ENCODE measurements at places on chromosomes 3 and 15.

DNA sequence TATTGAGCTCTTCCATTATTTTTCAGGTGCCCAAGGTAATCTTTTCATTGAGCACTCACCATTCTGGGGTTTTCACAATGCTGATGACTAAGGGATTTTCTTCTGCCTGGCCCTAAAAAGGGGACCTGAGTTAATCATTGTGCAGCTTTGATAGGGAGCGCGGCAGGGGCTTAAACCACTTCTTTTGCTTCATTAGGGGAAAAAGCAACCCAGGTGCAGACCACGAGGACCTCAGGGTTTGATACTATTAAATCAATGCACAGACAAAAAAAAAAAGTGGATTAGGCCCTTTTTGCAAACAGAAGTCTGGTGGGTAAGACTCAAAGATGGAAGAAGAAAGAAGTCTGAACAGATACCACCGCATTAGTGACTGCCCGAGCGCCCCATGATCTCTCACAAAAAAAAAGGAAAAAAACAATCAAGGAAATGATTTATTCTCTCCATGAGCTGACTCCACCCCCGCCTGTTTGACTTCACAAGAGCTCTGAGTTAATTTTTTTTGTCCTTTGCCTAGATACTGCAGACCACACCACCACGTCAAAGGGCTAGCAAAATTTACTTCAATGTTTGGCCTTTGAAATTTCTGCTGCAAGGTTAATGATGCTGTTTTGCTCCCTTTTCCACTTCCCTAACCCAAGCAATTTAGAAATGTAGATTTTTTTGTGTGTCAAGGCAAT, 78.0 kb upstream of the FEZF2 start:
- no peak for DNase-seq

DNA sequence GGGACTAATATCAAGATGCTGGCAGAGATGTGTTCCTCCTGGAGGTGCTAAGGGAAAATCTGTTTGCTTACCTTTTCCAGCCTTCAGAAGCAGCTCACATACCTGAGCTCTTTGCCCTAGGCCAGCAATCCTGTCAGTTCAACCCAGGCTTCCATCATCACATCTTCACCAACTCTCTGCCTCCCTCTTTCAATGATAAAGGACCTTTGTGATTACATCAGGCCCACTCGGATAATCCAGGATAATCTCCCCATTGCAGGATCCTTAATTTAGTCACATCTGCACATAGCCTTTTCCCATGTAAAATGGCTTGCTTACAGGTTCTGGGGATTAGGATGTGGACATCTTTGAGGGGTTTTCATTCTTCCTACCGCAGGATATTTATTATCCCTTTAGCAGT, 58.3 kb downstream of the NSUN3 start:
- no peak for DNase-seq

DNA sequence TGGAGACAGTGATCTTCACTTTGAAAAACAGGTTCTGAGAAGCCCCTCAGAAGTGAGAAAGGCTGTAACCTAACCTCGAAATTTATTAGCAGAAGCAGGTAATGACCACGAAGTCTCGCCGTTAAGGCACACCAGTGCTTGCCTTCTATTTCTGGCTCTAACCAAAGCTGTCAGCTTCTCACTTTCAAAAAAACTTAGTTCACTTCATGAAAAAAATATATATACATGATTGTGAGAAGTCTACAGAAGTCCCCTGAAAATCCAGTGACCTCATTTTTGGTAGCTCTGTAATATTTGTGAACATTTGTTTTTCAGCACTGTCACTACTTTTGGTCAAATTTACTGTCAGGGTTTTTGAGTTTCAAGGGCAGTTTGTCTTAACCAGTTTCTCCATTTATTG, 19.1 kb upstream of the AKAP13 start:
- DNase-seq: no peak

DNA sequence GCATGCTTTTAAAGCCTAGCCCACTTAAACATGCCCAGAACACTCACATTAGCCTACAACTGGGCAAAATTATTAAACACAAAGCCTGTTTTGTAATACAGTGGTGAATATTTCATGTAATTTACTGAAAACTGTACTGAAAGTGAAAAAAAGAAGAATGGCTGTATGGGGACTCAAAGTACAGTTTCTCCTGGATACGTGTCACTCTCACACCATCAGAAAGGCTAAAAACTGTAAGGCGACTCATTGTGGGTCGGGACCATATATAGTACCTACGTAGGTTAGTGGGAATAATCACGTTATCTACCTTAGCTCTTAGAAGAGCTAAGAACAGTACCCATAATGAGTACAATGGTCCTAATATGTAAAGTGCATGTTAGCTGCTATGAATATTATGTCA, 80.2 kb upstream of the SPATA12 start:
- no peak for DNase-seq

GRCh38 chr15:39474657-39475056, 106.2 kb upstream of the THBS1 start:
- DNase-seq: no peak

DNA sequence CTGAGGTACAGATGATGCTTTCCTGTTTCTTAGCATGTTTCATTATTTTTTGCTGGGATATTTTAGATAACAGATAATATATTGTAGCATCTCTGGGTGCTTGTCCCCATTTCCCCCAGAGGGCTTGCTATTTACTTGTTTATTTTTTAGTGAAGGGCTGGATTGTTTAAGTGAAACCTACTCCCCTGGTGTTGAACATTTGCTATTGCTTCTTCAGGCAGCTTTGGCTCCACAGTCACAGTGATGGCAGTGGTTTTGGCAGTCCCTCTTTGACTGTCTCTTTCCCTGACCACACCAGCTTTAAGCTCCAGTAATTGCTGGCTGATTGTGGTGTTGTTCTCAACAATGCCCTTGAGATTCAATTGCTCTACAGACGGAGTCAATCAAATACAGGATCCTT, 128.9 kb downstream of the KLF13 start:
- DNase-seq: no peak

DNA sequence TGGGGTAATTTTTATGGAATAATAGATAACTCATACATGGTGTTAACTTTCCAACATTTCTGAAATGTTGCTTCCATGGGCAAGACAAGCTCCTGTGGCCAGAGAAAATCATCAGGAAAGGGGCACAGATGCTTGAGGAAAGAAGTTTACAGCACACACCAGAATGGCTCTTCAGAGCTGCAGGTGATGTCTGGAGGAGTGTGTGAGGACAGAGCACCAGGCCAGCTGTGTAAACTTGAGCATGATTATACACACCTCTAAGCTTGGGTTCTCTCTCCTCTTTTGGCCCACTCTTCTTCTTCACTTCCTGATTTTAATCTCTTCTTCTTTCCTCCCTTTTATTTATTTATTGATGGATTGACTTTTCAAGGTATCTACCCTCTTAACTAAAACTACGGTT, 676.0 kb downstream of the GRM7 start:
- no peak for DNase-seq

DNA sequence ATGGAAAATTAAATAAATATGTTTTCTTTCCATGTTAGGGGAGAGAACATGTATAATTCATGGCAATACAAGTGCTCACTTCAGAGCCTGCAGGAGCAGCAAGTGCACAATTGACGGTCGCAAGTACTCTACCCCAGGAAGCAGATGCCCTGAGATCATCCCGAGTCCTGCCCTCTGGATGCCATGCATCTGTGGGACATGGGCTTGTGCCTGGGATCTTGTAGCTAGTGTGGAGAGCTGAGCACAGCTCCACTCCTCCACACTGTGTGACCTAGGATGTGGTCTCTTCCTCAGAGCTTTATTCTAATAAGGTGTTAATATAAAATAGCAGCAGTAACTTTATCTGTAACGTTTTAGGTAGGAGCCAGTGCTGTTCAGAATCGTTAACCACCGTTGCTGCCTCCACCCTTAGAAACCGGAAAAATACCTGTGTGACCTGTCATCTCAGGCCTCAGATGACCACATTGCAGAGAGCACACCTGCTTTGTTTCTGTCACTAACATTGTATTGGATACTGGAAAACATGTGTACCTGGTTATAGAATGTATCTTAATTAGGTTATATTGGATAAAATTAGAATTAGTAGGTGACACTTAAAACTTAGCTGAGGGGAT, 105.0 kb upstream of the GOLGA6L6 start:
- no peak for DNase-seq

DNA sequence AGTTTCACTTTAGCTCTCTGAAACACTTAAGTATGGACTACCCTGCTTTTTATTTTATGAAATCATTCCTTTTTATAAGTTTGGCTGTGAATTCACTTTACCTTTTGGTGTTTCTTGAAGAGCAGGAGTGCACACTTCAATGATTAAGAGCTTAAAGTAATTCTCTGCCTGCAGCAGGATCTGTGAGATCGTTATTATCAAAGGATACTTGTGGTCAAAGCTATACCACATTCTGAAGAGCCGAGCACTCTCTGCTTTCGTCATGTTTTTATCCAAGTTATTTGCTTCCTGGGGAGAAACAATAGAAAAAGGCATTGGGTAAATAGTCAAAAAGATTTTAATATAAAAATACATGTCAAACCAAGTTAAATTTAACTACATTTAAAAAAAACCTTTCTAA, 243.7 kb downstream of the CHST2 start:
- peak; percentile 56 for DNase-seq

DNA sequence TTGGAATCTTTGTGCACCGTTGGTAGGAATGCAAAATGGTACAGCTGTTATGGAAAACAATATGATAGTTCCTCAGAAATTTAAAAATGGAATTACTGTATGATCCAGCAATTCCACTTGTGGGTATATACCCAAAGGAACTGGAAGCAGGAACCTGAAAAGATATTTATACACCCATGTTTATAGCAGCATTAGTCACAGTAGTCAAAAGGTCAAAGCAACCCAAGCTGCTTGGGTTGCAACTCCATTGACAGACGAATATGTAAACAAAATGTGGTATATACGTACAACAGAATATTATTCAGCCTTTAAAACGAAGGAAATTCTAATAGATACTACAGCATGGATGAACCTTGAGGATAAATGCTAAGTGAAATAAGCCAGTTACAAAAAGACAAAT, 35.0 kb upstream of the CAPN3 start:
- DNase-seq: no peak

DNA sequence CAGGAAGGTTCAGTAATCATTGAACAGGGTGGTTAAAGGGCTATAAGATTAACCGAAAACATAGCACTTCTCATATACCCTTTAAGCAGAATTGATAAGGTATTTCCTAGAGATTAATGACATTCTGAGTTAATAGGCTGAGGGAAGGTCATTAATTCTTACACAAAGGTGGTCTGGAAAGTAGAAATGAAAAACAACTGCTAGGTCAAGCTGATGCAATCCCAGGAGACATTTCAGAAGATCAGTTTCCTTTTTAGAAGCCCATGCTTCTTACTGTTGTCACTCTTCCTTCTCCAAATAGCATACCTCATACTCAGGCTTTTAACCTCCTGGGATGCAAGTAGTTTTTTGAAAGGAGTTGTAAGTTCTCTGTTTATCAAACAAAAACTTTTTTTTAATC, 8.8 kb downstream of the FILIP1L start:
- DNase-seq: peak; percentile 80

DNA sequence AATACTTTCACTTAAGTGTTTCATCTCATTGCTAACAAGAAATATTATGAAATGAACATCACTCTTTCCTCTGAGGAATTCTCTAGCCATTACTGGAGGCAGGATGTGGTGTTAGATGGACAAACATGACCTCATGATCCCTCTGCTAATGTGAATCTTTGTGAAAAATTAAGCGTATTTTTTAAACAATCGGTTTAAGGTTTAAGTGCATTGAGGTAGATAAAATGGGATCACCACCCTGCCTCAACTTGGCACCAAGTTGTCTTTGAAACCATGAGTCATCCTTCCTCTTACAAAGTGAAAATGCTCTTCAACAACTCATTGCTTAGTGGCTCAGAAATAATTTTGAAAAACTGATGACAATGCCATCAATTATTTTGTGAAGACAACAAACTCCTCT, 76.0 kb upstream of the DCBLD2 start:
- DNase-seq: peak; percentile 8

DNA sequence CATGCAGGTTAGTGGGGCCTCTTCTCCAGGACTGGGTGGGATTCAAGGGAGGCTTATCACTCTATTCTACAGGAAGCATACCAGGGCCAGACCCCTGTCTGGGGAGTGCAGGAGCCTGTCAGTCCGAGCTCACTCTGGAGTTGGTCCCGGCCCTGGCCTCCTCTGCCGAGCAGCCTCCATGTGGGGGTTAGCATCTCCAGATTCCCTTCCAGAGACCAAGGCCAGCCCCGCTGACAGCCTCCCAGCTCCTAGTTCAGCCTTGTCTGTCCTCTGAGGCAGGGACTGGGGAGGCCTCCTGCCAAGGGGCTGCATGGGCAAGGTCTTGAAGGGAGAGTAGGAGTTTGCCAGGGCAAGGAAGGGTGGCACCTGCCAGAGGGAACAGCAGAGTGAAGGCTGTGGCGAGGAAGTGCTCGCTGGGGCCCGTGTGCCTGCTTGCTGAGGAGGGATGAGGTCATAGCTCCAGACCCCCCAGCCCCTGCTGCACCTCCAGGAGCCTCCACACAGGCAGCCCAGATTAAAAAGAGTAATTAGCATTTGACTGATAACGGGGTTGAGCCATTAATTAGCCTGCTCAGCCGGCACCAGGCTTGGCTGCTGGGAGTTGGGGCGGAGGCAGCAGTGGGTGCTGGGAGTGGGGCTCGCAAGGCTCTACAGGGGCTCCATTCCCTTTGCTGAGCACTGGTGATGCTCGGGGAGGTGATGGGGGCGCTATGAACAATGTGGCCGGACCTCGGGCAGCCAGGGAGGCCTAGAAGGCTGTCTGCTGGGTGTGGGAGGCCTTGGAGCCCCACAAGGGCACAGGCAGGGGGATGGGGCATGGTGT, 54.3 kb downstream of the DNAJB8 start:
- DNase-seq: no peak

DNA sequence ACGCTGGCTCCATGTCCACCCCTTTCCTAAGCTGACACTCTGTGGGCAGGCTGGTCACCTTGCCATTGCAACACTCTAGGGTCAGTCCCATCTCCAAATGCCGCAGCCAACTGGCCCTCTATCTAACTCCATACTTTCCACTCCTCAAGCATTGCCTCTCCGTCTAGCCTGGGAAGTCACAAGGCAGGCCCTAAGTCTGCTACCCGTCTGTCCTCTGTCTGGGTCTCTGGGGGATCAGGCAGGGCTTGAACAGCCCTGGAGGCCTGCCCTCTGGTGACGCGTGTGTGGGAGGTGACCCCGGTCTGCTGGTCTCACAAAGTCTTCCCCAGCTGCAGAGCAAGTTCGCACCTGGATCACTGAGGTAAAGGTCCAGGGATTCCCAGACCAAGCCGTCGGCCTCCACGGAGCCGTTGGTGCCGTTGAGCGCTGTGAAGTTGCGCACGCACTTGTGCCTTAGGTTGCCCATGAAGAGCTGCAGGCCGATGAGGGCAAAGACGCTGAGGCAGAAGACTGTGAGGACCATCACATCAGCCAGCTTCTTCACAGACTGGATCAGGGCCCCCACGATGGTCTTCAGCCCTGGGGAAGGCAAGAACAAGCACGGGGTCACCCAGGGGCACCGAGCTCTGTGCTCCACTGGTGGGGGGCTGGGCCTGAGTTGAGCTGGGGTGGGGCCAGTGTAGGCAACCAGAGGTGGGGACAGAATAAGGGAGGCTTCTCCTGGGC, 39.9 kb downstream of the SCN5A start:
- DNase-seq: no peak

- no peak for DNase-seq
Measured at GRCh38 chr15:40500568-40501330, 30.0 kb downstream of the CHST14 start.

DNA sequence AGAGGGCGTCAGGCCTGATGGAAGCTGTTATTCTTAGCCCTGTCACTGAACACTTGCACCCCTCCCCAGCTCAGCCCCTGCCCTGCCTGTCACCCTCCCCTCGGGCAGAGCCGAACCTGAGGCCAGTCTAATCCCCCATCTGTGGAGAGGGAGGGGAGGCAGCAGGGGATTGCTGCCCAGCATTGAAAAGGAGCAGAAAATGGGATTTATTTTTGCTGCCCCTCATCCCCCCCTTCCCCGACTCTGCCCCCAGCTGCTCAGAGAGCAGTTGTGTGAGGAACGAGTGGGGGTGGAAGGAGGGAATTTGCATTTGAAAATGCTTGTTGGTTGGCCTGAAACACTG, 71.6 kb downstream of the EPHB3 start:
- DNase-seq: no peak

Measured in OCI-M1 (cell line).